ENCODE measurements at places on chromosomes 6 and 20.

DNA sequence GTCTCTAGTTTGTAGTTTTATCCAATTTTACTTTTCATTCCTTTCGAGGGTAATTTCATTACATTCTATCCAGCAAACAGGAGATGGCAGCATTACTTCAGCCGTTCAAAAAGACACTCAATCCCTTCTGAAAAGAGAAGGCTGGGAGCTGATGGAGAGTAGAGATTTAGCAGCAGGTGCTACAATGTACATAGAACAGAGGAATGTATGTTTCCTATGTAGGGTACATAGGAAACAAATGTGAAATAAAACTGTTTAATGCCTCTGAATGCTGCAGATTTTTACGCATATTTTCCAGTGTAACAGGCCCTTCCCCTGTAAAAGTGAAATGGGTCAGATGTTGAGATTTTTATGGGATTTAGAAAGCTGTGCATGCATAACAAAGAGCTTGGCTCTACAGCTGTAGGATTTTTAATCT, 16.0 kb downstream of the RPS12 start:
- no peak for DNase-seq

DNA sequence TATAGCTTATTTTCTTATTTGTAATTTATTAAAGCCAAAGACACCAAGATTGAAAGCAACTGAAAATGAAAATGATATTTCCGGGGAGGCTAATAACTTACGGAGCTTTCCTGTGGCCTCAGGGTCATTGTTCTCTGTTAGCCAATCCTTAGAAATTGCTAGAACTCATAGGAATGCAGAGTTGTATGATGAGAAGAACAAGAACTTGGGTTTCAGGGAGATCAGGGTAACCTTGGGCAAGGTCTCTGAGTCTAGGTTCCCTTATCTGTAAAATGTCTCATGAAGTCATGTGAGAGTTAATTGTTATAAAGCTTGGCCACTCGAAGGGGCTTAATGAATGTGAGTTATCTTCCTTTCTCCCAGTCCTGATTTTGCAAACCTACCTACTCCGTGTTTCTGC, 20.1 kb upstream of the SERINC3 start:
- DNase-seq = no peak

- no peak for DNase-seq
Observed at GRCh38 chr20:19602675-19603375, 155.2 kb upstream of the RIN2 start.

- no peak for DNase-seq
Observed at GRCh38 chr6:97322811-97323210, 39.8 kb upstream of the MMS22L start.

DNA sequence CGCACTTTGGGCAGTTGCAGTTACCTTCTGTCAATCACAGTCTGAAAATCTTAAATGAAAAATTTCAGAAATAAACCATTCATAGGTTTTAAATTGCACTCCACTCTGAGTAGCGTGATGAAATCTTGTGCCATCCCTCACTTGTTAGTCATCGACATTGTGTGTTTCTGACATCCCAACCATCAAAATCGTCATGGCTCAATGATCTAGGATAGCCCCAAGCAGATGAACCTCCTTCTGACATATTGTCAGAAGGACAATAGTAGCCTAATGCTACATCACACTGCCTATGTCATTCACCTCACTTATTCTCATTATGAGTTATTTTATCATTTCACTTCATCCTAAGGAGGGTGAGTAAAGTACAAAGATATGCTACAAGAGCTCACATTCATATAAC, 284.8 kb downstream of the PTPRK start:
- DNase-seq = no peak

DNA sequence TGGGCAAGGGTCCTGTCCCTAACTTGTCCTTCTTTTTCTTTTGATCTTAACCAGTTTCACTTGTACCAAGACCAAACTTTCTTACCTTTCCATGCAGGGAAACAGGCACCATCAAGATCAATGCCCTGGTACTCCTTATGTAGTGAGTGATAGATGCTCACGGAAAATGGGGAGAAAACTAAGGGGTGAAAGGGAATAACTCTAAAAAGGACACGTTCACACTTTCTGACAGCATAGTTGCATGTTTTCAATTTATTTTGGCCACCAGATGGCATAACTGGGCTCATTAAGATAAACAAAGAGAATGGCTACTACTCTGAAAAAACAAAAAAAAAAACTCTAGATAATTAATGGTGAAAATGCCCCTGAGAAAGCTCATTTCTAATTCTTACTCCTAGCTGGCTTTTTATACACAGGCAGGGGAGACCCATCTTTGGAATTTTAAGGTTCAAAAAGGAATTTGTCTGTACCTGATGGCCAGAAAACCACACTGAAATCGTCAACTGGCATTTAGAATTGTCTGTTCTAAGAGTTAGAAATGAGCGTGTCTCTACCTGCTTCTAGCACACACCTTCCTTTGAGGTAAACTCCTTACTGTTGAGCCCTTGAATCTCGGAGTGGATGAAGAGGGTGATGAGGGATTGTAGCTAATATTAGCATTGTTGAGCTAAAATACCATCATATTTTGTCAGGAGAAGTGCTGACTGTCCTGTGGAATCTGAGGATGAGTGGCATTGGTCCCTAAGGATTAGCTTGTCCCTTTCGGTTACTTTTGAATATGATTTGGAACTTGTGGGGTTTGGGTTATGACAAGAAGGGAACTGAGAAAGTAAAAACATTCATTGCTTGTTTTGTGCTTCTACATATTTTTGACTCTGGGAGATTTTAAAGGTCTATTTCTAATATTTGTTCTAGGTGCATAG, 62.2 kb upstream of the DDR1 start:
- no peak for DNase-seq

- DNase-seq = no peak
Observed at GRCh38 chr6:20092071-20092566, 120.2 kb downstream of the MBOAT1 start.

GRCh38 chr6:116580198-116580597, 8.9 kb downstream of the RWDD1 start:
- DNase-seq = no peak

GRCh38 chr6:169177516-169178166, 76.0 kb downstream of the THBS2 start:
- DNase-seq = no peak

DNA sequence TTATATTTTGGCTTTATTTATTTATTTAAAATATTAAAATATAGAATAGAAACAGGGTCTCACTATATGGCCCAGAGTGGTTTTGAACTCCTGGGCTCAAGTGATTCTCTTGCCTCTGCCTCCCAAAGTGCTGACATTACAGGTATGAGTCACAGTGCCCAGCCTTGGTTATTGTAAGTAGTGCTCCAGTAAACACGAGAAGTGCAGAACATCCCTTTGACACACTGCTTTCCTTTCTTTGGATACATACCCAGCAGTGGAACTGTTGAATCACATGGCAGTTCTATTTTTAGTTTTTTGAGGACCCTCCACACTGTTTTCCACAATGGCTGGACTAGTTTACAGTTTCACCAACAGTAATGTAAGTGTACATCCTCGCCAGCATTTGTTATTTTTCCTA, 203.9 kb downstream of the PHF3 start:
- no peak for DNase-seq

DNA sequence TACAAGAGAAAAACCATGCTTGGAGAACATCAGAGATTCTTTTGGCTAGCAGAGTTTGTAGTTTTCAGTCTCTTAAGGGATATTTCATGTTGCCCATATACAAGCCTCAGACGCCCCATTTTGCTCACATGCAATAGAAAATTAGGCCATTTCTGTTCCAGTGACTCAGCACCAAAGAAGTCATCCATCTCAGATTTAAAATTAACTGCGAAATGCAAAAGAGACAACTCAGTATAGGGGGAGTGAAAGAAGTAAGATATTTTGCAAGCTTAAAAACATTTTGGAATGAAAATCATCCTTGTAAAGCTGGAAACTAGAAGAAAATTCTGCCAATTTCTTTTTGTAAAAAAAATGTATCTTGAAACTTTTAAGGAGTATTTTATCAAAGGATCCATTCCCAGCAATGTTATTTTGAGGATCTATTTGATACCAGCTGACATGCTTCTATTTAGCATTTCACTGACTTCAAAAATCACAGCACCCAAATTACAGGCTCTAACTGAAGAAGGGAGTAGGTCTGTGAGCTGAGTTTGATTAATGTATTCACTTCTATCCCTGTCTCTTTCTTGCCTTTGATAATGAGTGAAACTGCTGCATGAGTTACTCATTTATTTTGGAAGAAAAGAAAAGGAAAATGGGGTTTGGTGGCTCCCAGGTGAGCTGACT, 223.7 kb upstream of the SULF2 start:
- DNase-seq = no peak

DNA sequence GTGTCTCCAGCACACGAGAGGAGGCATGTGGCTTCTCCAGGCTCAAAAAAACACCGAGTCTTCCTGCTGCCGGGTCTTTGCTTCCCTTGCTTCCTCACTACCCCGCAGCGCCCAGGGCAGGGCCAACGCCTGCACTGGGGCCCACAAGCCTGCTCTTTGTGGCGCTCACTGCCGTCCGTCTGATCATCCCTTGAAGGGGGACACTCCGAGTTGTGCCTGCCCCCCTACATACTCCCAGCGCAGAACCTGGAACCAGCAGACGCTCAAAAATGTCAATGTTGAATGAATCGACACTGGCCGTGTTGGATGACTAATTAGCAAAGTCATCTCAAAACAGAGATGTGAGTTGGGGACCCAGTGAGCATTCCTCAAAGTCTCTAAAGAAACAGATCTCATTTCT, 8.1 kb upstream of the ARFGAP1 start:
- no peak for DNase-seq

GRCh38 chr6:159972506-159973268, 3.8 kb downstream of the IGF2R start:
- no peak for DNase-seq
